Nucleus accumbens (tissue), 56 donors: ENCODE measurements at places on chromosomes 5 and 9.

DNA sequence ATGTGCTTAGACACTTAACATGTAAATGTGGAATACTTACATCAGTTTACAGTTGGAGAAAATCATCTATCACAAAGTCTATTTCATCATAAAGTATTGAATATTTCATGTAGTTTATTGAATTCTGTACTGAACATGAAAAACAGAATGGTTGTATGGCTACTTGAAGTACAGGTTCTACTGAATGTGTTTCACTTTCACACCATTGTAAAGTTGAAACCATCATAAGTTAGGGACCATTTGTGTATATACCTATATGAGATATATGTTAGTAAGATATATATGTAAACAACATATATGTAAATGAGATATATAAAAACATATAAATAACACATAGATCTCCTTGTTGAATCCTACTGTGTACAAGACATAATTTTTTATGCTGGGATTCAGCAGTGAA lies 63.0 kb upstream of the TAF11L2 start:
- DNase-seq: no peak

DNA sequence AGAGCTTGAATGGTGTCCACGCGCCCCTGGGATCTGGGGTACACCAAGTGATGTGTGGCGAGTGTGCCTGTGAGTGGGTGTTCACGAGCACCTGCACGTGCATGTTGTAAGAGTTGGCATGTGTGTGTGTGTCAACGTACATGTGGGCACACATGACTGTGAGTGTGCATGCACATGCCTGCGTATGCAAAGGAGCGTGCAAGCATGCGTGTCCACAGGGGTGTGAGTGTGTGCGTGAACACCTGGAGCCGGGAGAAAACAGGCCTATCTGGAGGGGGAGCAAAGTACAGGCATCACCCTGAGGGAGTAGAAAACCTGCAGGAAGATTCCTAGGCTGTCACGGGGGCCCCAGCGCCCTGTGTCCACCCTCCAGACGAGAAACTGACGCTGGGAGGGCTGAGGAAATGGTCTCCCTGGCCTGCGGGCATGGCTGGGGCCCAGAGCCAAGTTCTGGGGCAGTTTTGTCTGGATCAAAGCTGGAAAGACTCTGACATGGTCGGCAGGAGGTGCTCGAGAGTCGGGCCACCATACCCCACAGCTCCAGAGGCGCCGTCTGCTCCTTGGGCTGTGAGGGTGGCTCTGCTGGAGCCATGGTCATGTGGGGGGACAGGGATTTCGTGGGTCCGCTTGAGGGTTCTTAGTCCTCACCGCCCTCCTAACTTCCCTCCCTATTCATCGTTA lies 31.8 kb downstream of the PTGES start:
- DNase-seq: no peak

- no peak for DNase-seq
Measured at GRCh38 chr9:130466537-130467217, 21.9 kb downstream of the ASS1 start.

- no peak for DNase-seq
Measured at GRCh38 chr9:124125651-124125977, 114.0 kb downstream of the LHX2 start.

DNA sequence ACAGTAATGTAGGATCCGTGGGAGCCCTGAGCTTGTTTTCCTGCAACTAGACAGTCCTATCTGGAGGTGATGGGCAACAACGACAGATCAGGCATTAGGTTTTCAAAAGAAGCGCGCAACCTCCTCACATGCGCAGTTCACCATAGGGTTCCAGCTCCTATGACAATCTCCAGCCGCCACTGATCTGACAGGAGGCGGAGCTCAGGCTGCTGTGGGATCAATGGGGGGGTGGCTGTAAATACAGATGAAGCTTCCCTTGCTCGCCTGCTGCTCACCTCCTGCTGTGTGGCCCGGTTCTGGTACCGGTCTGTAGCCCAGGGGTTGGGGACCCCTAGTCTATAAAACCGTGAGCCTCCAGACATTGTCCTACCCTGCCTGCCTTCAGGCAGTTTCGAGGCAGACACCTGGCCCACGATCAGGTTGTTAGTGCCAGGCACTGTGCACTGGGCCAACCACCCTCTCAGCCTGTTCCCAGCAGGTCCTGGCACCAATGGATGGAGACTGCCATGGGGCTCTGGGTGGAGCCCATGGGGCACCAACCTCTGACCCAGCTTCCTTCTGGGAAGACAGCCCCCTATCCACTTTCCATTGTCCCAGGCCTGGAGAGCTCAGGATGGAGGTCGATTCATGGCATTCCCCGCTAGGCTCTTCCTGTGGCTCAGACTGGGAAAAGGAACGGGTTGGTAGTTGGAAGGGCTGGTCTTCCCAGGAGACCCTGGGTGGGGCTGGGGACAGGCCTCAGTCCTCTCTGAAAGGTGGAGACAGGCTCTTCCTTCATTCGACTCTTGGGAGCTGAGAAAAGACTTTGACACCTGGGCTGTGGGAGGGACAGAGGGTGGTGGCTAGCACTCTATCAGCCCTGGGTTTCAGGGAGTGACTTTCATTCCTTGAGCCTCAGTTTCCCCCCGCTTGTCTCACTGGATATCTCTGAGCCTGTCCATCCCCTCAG lies 1.7 kb downstream of the ENDOG start:
- DNase-seq: no peak

DNA sequence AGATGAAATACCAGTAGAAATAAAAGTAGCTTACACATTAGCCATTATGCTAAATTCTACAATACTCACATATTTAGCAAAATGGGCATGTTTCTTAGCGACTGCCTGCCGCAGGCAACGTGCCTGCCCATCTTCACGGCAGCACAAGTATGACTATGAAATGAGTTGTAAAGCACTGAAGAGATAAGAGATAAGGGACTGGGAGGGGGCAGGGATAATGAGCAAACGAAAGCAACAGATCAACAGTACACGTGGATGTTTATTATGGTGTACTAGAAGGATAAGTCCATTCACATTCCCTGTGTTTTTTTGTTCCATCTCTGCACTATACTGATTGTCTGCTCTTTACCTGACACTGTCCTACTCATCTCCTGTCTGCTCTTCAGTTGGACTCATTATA lies 44.1 kb upstream of the KCNN2 start:
- DNase-seq: no peak

GRCh38 chr9:85994191-85994590 lies 53.2 kb downstream of the NAA35 start:
- no peak for DNase-seq

DNA sequence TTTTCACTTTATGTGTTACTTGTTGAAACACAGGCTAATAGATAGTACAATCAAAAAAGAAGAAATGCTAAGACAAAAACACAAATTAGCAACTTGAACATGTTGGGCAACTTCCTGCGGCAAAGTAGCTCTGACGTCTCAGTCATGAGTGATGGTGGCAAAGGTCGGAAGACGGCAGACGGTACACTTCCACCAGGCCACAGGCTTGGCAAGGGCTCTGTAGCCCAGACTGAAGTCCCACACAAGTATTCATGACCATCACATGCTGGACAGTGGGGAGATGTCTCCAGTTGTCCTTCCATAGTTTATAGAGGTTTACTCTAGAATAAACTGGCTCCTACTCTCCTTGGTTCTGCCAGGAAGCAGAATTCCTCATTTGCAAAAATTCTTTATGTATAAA lies 831.3 kb downstream of the MTRR start:
- no peak for DNase-seq

DNA sequence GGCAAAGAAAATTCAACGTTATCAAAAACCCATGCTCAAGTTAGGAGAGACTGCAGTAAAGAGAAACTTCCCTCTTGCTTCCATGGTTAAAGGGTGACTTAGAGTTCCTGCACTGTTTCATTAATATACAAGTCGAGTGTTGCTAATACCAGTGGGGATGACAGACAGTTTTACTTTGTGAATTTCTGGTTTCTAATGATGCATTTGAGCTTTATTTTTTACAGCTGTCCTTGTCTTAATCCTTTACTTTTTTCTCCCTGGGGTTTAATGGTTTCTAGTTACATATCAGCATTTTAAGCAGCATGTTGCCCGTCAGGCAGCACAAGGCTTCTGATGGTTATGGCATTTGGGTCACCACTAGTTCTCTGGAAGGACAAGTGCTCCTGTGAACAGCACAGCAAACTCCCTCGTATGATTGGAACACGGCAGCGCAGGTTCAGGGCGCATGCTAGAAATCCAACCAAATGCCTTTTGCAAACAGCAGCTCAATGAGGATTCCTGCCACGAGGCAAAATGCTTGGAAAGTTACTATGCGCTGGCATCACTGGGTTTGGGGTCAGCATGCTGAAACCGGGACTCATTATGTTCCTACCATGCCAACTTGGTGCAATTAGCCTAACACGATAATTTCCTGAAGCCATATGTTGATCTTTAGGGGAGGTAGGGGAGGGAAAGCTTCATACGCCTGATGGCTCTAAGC lies 463.8 kb downstream of the BNC2 start:
- no peak for DNase-seq

- DNase-seq: no peak
Measured at GRCh38 chr9:126893079-126893478, 21.5 kb upstream of the RALGPS1 start.

GRCh38 chr5:59769832-59770231 lies 123.7 kb downstream of the PDE4D start:
- DNase-seq: no peak

GRCh38 chr9:130034570-130034969 lies 8.4 kb downstream of the FNBP1 start:
- DNase-seq: no peak

DNA sequence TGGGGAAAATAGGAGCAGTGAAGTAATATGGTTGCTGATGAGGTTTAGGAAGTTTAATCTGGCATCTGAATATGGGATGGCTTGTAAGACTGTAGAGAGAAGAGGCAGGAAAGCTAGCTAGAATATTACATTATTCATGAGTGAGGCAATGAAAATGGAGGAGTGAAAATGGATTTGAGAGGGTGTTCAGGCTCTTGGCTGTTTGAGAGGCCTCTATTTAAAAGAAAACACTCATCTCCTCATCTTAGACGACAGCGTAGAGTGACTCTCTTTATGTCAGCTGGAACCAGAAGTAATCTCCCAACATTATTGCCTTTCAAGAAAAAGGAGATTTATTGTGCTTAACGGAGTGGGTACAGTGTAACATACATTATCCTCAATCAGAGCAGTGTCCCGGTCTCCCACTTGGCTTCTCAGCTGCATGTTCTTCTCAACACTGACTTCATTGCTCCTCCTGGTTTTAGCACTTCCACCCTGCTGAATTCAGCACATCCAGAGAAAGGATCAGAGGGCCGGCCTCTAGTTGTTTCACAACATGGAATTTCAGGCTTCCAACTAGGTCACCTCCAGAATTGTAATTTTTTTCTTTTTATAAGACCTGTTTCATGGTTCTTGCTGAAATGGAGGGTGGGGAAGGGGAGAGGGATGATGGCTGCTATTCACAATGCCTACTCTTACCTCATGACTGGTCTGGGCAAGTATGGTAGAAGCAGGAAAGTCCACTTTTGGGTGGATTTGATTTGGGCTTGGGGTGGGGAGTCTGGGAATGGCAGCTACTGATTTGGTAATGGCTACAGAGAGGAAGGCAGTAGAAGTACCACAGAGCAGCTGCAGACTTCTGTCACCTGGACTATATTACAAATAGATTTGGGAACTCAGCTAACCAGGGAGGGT lies 52.9 kb upstream of the KIAA1958 start:
- no peak for DNase-seq

- DNase-seq: no peak
Measured at GRCh38 chr9:111974092-111974681, 77.6 kb downstream of the UGCG start.

DNA sequence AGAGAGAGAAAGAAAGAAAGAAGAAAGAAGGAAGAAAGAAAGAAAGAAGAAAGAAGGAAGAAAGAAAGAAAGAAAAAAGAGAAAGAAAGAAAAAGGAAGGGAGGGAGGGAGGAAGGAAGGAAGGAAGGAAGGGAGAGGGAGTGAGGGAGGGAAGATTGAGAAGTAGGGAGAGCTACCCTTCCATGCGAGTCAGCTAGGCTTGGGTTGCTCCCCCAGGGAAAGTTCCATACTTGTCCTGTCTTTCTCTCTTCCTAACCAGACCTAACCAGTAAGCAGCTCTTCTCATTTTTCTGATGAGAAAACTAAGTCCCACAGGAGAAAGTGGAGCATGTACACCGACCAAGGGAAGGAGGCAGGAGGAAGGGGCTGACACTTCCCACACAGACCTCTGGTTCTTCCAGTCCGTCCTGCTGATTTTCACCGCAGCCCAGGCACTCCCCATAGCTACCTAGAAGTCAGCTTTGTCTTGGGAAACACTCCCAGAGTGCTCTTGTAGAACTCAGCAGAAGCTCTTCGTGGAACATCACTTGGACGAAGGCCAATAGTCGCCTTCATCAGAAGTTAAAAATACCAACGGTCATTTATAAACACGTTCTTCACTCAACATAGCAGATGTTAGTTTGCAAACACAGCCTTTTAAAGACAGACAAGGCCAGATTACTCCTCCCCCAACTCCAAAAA lies 29.0 kb upstream of the ENTREP1 start:
- DNase-seq: no peak

DNA sequence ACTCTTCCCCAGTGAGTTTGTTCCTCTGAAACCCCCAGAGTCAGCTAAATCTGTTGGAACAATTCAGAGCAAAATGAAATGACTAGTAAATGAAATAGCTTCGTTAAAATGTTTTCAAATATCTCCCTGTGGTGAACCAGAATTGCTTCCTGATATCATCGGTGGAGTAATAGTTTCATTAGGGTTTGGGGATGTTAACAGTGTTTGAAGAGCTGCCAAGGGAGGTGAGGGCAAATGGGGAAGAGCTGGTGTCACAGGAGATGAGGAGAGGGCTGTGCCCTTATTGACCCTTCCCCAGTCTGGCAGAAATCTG lies 4.3 kb upstream of the C7 start:
- no peak for DNase-seq

DNA sequence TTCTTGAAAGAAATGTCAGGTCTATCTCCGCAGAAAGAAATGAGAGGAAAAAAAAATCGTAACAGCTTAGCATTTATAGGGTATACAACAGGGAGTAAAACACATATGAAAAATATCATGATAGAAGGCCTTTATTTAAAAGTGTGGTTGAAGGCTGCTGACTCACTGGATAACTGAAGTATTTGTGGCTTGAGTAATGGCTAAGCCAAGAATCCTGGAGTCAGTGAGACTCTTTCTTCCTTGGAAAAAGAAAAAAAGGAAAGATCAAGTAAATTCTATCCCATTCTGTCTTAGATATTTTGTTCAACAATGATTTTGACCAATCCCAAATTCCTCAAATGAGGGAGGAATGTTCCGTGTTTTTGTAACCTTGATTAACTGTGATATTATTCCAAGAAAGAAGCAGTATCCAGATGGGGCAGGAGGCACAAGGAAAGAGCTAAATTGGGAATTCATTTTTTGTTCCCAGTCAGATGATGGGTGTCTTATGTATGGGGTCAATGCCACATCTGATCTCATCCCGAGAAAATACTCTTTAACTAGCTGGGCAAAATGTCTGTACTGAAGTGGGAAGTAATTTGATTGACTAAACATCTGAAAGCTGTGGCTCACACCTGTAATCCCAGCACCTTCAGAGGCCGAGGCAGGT lies 64.3 kb upstream of the MYO10 start:
- DNase-seq: no peak

- no peak for DNase-seq
Measured at GRCh38 chr5:135103575-135103853, 69.5 kb upstream of the PITX1 start.
